ENCODE measurements at places on chromosomes 16 and 17.

DNA sequence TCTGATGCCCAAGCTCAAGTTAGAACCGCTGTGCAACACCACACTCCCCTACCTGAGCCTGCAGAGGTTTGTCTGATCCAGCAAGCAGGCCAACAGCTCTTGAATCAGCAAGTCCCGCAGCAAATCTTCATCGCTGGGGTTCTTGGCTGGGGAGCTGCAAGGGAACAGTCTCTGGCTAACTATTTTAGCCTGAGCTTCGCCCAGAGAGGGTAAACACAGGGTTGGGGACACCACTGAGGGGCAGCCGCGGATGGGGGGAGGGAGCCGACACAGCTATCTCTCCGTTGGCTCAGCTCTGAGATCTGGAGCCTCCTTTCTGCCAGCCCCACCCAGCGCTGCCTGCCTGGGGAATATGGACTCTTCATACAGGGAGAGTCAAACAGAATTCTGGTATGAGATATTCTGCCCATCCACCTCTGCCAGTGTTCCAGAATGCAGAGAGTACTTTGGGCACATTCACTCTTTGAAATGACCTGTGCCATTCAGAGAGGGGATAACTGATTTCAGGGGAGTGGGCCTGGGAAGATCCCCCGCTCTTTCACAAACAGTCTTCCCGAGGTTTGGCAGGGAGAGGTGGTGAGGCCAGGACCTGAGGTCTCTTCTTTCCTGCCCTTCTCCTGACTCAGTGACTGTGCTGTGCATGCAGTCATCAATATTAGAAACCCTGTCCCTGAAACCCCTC, 7.4 kb downstream of the GIP start:
- DNase-seq, result no peak

DNA sequence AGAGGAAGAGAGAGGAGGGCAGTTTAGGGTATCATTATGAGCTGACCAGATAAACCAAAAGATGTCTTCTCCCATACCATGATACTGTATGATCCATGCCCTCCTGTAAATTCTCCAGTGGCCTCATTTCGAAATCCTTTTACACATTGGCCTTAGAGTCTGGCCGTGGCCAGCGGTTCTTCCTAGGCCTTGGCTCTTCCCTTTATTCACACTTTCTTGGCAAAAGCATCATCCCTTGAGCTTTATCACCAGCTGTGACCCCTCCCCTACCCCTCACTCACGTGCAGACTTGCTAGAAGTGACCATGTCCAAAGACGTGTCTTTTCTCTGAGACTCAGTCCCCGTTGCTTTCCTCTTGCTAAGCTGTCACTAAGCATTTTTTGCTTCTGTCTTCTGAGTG, 22.8 kb downstream of the KATNIP start:
- DNase-seq, result no peak

DNA sequence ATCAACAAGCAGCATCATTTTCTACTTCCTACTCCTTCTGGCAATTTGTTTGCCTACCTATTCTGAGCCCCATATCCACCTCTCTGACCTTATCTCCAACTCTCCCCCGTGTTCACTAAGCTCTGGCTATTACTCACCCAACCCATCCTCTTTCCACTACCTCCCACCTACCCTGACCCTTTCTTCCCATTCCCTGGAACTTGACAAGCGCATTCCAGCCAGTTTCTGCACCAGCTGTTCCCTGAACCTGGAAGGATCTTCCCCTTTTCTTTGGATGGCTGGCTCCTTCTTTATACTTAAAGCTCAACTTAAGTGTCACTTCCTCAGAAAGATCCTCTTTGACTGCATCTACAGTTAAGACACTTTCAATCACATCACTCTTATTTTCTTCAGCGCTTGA, 2.2 kb downstream of the DCUN1D3 start:
- DNase-seq, result no peak

- DNase-seq, result peak; percentile 79
Measured at GRCh38 chr16:11994143-11995119, 17.9 kb downstream of the SNX29 start.

GRCh38 chr17:42068979-42069378, 18.6 kb upstream of the C17orf113 start:
- DNase-seq, result no peak

DNA sequence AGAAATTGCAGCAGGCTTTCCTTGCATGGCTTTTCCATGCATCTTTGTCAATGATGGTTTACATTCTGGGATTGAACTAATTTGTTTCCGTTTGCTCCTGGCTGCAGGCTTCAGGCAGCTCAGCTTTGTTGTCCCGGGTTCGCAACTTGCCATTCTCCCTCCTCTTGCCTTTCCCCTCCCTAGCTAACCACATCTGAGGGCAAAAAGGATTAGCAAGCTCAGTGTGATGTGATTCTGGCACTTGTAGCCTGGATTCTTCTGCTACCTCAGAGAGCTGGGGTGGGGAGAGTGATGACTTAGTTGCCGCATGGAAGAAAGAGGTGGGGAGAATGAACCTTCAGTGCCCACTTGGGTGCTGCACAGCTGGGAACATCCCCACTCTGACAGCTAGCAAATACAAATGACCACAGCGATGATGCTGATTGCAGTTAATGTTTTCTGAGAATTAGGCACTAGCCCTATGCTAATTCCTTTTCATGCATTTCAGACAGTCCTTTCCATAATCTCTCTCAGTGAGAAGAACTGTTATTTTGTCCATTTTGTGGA, 120.2 kb upstream of the SALL1 start:
- no peak for DNase-seq

- DNase-seq, result no peak
Measured at GRCh38 chr17:6162216-6162615, 92.0 kb downstream of the WSCD1 start.

- no peak for DNase-seq
Measured at GRCh38 chr16:15576960-15577958, 65.7 kb downstream of the MARF1 start.

DNA sequence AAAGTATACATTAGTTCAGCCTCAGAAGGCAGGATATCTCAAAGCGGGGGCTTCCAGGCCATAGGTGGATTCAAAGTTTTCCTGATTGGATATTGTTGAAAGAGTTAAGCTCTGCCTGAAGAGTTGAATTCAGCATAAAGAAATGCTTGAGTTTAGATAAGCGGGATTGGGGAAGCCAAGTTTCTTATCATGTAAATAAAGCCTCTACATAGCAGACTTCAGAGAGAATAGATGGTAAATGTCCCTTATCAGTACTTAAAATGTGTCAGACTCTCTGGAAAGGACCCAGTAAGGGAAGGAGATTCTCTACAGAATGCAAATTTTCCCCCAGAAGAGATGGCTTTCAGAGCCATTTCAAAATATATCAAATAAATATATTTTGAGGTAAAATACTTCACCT, 423.5 kb downstream of the SHISA9 start:
- DNase-seq, result no peak

DNA sequence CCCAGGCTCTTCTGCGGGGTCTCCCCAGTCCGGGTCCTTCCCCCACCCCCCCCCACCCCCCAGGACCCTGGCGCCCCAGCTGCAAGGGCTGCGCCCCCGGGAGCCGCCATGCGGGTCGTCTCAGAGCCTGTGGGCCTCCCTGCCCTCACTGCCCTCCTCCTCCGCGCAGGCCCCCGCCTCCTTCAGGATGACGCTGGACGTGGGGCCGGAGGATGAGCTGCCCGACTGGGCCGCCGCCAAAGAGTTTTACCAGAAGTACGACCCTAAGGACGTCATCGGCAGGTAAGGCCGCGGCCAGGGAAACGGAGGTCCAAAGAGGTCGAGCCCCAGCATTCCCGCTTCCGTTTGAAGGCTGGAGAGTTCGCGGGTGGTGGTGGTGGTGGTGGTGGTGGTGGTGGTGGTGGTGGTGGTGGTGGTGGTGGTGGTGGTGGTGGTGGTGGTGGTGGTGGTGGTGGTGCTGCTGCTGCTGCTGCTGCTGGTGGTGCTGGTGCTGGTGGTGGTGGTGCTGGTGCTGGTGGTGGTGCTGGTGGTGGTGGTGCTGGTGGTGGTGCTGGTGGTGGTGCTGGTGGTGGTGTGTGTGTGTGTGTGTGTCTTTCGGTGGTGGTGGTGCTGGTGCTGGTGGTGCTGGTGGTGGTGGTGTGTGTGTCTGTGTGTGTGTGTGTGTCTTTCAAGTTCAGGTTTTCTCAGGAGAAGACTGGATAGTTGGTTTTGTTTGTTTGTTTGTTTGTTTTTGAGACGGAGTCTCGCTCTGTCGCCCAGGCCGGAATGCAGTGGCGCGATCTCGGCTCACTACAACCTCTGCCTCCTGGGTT, 615 bp downstream of the PHKG2 start:
- DNase-seq, result no peak

- no peak for DNase-seq
Measured at GRCh38 chr17:17314501-17315071, 11.4 kb downstream of the NT5M start.

DNA sequence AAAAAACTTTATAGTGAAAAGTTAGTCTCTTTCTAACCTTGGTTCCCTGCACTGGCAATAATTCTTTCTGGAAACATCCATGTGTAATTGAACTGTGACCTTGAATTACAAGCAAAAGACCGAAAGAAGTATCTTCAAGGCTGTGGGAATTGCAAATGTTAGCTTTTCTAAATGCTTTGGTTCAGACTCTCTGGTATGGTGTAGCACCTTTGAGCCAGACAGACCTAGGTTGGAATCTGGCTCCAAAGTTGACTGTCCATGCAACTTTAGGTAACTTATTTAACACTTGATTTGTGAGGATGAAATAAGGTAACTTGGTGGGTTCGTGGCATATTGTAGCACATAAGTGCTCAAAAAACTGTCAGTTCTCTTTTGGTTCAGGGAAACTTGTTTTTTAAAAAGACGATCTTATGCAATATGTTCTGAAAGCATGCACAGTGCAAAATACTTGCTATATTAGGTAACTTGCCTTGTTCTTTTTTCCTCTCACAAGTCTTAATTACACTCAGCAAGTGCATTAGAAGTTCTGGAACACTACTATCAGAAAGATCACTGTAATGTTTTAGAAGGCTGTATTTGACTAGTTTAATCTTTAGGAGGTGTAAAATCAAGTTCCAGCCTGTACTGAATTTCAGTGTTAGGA, 46.3 kb downstream of the TANGO6 start:
- DNase-seq, result peak; percentile 47

GRCh38 chr16:86095131-86095752, 196.3 kb downstream of the IRF8 start:
- DNase-seq, result no peak

GRCh38 chr17:30224419-30224960, 11.0 kb downstream of the SLC6A4 start:
- DNase-seq, result peak; percentile 71

DNA sequence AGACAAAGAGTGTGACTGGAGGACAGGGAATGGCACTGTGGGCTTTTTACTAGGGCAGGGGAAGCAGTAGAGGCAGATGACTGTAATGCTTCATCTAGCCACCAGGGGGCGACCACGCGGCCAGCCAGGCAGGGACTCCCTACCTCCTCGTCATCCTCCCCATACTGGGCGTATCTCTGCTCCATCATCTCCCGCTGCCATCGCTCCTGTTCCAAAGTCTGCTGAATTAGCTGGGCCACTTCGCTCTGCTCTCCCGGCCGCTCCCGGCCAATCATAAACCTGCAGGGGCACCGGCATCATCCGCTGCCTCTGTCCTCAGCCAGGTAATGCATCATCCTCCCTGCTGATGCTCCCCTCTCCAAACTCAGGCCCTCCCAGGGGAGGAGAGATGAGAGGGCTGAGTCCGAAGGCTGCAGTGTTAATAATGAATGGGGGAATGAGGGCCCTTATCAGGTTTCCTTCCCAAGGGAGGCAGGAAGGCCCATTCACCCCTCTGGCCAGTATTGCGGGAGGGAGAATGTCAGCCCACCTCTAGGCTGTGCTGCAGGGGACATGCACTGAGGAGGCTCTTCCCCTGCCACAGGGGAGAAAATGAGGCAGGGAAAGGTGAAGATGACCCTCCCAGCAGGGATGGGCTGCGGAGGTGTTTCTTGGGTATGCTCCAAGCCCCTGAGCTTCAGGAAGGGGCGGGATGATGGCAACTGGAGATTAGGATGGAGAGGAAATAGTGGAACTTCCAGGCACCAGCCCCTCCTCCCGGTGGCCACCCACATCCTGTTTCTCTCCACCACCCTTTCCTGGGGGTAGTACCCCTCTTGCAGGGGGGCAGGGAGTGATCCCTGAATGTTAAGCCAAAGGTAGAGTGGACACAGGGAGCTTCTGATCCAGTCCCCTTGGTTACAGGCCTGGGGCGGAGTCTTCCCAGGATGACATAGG, 10.3 kb upstream of the SAMD14 start:
- DNase-seq, result peak; percentile 55

GRCh38 chr16:65757064-65757463, 609.4 kb upstream of the CDH5 start:
- no peak for DNase-seq

DNA sequence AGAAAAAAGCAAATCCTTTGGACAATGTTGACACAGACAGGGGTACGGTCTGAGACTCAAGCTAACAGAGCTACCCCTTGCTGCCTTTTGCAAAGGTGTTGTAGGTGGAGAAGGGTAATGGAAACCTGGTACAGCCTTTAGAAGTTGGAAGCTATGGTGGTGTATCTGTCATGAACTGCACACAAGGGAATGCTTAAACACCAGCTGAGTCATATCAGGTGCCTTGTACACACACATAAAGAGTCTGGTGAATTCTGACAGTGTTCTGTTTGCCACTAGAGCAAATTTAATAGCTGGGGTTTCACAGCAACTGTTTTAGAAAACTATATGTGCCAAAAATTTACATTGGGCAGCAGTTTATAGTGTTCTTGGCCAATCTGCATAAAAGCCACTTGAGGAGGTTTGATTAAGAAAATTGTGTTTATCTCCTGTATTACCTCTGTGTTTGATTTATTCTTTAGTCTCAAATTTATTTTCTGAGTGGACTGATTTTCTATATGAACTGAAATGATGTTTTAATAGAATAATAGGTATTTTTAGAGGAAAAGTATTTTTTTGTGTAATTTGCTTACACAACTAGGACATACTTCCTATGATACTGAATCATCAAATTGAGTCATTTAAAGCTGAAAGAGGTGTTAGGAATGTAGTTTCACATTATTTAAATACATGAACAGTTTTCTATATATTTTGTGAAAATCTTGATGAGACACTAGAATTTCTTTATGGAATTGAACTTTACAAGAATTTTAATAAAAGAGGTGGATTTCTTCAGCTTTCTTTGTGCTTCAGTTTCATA, 136.9 kb downstream of the MAP2K6 start:
- DNase-seq, result no peak

GRCh38 chr16:59236804-59237458, 502.8 kb upstream of the GOT2 start:
- DNase-seq, result no peak

GRCh38 chr16:1965396-1966001, 873 bp upstream of the RPS2 start:
- DNase-seq, result no peak

DNA sequence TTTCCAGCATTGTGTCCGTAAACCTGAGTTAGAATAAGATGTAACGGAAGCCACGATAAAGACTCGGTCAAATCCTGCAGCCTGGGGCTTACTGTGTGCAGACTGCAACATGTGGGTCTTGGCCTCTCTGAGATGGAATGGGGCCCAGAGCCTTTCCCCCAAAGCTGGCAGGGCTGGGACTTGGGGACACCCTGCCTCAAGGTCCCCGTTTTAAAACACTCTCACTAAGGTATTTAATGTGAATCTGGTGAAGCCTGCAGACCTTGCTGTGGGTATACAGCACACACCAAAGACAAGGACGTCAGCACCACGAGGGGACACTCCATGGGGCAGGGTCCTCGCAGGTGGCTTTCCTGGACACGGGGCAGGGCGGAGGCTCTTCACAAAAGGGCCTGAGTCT, 2.1 kb downstream of the NDUFAF8 start:
- DNase-seq, result no peak

- DNase-seq, result no peak
Measured at GRCh38 chr16:56589141-56590039, at the start of gene MT3. TSS of gene MT3 (plus strand) at chr16:56589528. CDS start at chr16:56589591, 63 bp downstream.

All from MV-4-11 (cell line).